Karpas-422 (cell line): ENCODE measurements at places on chromosomes 5 and 9. TPM values are rescaled to one million over a fixed set of nuclear protein-coding genes. Genes with fewer than 3 reads are reported as not detected.

Gene AFAP1L1
- total RNA-seq = 1.6 TPM in 1 of 2 replicates, not detected in the other

Gene PSD2
- total RNA-seq = not detected in 2 replicates

Gene GRM6
- not detected in 2 replicates for total RNA-seq

Gene F2RL2
- total RNA-seq = not detected in 2 replicates
